Left renal cortex interstitium (tissue), 4 donors: ENCODE measurements at places on chromosomes 3 and 15.

DNA sequence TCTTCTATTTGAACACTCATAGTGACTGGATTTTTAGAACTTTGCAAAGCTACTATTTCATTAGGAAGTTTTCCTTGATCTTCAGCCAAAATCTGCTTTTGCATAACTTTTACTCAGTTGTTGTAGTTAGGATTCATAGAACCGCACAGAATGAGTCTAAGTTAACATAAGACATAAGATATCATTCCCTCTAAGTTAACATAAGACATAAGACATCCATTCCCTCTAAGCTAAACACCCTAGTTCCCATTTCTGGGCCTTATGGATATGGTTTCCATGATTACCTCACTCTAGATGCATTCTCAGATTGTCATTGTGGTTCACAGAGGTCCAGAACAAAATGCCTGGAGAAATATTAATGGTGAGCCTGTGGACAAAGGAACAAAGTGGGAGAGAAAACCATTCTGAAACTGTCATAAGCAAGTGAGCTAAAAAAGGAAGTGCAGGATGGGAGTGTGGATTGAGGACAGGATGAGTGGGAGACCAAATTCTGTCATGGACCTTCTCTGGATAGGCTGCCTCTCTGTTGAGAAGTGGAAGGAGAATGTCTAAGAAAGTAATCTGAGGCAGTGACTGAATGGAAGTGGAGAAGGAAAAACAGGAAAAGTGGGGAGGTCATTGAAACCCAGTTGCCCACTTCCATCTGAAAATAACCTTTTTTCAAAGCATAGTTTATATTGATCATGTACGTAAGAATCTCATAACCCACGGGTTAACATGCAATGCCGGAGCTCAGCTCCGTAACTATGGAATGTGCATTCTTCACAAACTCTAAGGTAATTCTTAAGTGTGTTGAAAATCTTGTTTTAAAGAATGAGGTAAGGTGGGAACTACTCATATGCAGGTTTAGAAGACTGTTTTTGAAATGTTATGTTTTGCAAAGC is 37.4 kb upstream of the SECISBP2L start:
- DNase-seq: no peak

DNA sequence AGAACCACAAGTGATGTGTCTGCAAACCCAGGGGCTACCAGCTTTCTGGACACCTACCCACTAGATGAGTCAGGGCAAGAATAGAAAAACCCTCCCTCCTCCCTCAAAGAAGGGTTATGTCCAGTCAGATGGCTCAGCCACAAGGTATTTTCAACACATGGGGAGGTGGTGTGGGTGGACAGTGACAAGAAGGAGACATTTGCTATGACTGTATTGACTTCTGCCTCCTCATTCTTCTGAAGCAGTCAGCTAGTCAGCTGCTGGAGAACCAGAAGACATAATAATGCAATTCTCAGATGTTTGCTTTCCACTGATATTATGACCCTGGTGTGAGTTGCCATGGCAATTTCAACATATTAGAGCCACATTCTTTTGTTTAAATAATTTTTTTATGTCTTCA is 66.7 kb upstream of the GOLGA8B start:
- DNase-seq: no peak

DNA sequence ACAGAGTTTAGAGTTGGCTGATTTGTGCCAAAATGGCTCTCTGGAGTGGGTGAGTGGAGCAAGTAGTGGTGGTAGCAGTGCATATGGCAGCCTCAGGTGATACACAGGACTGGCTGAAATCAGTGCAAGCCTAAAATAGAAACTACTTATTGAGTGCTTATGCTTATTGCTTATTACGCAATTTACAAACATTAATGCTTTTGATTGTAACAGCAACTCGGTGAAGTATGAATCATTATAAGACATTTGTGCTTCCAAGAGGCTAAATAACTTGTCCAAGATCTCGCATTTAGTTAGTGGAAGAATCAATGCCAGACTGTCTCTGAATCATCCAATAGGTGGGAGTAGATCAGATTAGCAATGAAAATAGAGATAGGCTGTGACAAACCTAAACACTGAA is 353.8 kb downstream of the NAALADL2 start:
- no peak for DNase-seq

DNA sequence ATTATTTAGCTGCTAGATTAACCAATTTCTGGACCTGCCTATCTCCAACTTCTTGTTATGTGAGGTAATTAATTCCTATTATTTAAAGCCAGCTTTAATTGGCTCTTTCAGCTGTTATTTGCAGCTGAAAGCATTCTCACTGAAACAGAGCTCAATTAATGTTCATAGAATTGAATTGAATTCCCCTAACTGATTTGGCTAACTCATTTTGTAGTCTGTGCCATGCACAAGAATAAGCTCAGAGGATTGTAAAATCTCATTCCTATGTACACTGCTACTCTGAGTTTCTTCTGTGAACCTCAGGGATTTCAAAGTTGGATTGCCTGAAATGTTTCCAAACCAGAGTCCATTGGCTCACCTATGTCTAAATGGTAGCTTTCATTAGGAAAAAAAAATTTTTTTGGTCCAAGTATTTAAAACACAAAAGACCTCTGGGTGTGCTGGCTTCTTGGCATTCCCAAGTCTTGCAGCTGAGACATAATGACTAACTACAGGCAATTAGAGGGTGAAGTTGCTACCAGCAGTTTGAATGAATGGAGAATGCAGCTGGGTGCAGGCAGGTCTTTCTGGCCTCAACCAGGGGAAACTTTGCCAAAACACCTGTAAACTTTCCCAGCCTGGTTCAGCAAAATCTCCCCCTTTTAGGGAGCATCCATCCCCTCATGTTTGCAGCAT is 134.3 kb downstream of the EDEM1 start:
- no peak for DNase-seq

DNA sequence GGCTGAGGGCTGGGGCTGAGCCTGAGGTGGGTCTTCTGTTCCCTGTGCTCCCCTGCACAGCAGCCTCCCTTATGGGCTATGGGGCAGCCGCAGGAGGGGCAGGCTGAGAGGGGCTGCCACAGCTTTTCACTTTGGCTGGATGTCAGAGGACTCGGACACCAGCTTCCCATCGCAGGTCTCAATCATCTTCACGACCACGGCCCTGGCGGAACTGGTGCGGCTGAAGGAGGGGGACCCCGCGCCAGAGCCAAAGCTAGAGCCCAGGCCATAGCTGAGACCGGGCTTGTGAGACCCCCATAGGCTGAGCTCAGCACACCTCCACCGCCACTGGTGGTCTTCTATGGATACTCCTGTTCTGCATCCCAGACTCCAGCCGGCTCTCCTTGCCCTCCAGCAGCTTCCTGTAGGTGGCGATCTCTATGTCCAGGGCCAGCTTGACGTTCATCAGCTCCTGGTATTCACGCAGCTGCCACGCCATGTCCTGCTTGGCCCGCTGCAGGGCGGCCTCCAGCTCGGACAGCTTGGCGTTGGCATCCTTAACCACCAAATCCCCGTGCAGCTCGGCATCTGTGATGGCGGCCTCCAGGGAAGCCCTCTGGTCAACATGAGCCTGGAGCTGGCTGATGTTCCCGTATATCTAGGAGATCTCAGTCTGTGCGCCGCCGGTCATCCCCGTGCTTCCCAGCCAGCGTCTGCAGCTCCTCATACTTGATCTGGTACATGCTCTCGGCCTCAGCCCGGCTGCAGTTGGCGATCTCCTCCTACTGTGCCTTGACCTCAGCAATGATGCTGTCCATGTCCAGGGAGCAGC is 181.7 kb upstream of the SYNPR start:
- DNase-seq: no peak

- peak; percentile 59 for DNase-seq
Measured at GRCh38 chr3:56862352-56863062, 60.8 kb upstream of the ARHGEF3 start.

DNA sequence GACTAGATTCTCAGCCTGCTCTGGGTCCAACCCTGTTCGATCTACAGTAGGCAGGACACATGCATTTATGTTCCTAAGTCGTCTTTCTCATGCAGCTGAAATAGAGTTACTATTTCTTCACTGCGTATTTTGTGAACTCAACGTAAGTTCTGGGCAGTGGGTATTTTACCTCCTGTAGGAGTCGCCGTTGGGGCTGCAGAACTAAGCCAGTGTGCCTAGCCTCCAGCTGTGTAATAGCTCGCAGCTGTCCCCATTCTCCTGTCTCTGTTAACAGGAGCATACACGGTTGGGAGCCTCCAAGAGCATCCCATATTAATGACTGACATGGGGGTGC is 58.4 kb upstream of the HRH1 start:
- no peak for DNase-seq

- DNase-seq: no peak
Measured at GRCh38 chr3:157330206-157330605, 106.4 kb upstream of the PTX3 start.

GRCh38 chr3:110479731-110480130 is 591.9 kb upstream of the NECTIN3 start:
- DNase-seq: no peak

DNA sequence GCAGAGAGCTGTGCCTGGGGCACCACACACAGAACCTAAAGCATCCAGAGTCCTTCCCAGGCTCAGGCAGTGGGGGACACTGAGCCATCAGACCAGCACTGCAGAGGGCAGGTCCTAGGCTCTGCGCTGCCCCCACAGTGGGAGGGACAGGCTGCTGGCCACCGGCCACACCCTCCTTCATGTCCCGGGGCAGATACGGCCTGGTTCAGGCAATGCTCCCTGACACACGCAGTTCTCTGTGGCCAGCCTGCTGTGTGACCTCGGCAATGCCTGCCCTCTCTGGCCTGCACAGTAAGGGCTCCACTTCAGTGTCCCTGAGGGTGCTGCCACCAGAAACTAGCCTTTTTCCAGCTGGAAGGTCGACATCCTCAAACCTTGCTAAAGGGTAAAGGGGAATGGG is 12.4 kb downstream of the LINGO1 start:
- no peak for DNase-seq

GRCh38 chr15:81859737-81860516 is 185.9 kb downstream of the MEX3B start:
- DNase-seq: no peak

GRCh38 chr3:181402347-181402746 is 309.4 kb upstream of the SOX2 start:
- no peak for DNase-seq

GRCh38 chr15:69116391-69116790 is 44.0 kb upstream of the GLCE start:
- DNase-seq: no peak

GRCh38 chr3:71910108-71910507 is 125.2 kb upstream of the PROK2 start:
- DNase-seq: no peak

GRCh38 chr3:183576487-183577107 is 21.1 kb upstream of the KLHL6 start:
- no peak for DNase-seq

DNA sequence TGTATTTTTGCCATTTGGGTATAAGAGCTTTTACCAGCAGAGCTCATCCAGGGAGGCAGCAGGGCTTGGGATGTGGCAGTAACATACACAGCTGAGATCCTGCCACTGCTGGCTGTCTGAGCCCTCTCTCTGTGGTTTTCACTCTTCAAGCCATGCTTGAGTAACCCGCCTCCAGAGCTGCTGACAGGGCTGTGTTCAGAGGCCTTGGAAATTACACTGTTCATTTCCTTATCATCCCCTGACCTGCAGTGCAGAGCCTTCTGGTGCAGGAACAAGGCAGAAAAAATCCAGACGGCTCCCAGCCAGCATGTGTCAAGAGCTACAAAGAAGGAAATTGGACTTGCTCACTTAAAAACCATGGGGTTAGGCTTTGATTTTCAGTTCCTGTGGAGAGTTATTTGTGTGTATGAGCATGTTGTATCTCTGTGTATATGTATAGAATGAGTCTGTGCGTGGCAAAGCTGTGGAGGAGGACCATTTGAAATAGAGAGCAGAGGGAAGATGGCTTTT is 47.0 kb downstream of the ZNF609 start:
- DNase-seq: peak; percentile 66

DNA sequence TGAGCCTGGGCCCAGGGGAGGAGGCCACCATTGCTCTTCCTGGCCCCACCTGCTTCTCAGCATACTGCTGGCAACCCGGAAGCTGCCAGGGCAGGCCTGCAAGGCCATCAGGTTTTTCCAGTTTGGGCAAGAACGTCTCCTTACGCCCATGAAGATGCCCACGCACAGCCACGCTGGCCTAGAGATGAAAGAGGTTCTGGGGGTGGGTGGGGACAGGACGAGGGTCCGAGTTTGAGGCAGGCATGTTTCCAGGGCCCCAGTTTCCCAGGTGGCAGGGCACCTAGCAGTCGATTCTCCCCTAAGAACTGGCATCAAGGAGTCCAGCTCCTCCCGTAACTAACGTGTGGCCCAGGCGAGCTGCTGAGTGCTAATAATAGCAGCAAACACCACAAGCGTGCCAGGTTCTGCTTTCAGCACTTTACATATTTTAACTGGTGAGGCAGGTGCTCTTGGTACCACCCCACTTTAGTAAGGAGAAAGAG is 45.8 kb downstream of the ZNF710 start:
- no peak for DNase-seq

GRCh38 chr3:8266730-8267131 is 234.9 kb upstream of the LMCD1 start:
- no peak for DNase-seq

DNA sequence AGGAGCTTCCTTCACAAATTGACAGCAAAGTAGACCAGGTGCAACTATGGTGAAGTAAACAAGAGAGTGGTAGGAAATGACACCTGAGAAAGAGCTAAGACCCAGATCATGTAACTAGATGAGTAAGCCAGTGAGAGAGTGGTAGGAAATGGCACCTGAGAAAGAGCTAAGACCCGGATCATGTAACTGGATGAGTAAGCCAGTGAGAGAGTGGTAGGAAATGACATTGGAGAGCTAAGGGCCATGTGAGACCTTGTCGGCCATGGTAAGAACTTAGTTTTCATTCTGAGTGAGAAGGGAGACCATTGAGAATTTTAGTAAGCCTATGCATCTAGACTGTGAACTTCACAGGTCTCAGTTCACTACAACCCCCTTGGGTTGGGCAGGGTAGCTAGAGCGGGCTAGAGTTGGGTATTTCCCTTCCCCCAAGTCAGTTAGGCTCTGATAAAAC is 5.4 kb upstream of the SENP7 start:
- no peak for DNase-seq

GRCh38 chr3:139695426-139696313 is 17.9 kb upstream of the NMNAT3 start:
- no peak for DNase-seq

DNA sequence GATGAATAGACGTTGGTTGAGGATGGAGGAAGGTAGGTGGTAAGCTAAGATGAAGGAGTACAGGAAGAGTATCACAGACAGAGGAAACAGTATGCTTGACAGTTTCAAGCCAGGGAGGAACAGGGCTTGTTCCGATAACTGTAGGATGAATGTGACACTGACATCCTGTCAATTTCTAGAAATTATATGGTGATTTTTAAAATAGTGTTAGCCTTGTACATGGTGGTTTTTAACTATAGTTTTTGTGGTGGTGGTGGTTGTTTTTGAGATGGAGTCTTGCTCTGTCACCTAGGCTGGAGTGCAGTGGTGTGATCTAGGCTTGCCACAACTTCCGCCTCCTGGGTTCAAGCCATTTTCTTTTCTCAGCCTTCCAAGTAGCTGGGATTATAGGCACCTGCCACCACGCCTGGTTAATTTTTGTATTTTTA is 92.8 kb downstream of the FNDC3B start:
- DNase-seq: no peak

GRCh38 chr3:147941969-147942368 is 532.8 kb downstream of the ZIC1 start:
- DNase-seq: no peak
